ENCODE measurements at places on chromosomes 2 and 18.

- no peak for DNase-seq
Measured at GRCh38 chr18:10690366-10690765, 164.5 kb downstream of the NAPG start.

- peak; percentile 59 for DNase-seq
Measured at GRCh38 chr18:48002933-48003365, 72.5 kb upstream of the SMAD2 start.

DNA sequence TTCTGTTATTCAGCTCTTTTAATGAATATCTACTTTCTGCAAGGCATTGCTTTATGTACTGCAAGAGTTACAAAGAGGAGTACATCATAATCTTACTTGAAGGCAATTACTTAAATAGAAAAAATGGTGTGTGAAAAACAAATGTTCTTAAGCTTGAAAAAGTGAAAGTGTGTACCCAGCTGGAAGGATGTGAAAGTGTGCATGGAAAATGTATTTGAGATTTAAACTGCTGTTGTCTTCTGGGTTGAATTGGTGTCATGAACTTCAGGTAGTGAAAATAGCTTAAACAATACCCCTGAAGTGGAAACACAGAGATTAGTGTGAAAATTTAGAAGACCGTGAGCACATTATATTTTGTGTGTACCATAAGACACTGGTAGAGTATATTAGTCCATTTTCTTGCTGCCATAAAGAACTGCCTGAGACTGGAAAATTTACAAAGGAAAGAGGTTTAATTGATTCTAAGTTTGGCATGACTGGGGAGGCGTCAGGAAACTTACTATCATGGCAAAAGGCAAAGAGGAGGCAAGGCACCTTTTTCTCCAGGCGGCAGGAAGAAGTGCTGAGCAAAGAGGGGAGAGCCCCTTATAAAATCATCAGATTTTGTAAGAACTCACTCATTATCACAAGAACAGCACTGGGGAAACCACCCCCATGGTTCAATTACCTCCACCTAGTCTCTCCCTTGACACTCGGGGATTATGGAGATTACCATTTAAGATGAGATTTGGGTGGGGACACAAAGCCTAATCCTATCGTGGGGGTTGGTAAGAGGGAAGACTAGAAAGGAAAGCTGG is 38.8 kb downstream of the SCN2A start:
- DNase-seq: no peak

DNA sequence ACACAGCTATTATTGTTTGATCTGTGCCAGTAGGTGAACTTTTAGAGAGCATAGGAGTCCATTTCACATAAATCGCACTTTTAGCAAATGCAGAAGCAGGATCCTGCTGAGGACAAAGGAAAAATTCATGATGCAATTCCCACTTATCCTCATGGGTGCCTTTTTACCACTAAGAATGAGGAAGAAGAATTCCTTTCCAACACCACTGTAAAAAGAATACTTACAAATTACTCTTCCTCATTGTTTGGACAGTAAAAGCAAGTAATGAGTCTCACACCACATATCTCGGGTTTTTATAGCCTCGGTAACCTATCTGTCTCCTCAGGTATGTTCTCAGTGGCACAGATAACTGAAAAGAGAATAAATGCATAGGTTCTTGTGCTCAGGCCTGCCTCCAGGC is 238.5 kb downstream of the MTX2 start:
- no peak for DNase-seq

DNA sequence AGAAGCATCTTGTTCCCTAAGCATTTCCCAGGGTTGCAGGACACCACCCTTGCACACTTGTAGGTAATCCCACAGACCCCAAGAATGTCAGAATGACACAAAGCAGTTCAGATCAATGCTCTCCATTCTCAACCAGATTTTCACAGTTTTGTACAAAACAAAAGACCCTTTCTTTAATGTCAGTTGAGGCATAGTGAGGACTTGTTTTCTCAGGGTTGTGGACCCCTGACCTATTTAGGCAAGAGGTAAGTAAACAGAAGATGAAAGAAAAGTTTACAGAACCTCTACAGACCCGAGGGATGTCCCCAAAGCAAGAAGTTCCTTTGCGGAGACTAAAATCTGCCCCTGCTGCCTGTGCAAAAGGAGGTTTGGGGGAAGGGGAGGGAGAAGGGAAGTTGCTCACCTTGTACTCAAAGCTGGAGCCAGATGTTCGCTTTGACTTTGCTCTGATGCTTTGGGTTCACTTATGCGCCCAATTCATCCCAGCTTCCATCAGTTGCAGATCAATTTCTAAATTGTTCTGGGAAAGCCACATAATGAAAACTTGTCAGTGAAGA is 635.4 kb downstream of the EPHA4 start:
- no peak for DNase-seq

DNA sequence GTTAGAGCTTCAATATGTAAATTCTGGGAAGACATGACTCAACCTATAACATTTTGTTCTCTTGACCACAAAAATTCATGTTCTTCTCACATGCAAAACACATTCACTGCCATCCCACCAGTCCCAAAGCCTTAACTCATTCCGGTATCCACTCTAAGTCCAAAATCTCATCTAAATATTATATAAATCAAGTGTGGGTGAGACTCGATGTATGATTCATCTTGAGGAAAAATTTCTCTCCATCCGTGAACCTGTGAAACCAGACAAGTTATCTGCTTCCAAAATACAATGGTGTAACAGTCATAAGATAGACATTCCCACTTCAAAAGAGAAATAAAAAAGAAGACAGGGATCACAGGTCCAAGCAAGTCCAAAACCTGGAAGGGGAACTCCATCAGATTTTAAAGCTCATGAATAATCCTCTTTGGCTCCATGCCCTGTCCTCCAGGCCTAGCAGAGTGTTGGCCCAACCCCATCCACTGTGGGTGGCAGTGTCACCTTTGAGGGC is 101.3 kb downstream of the RAD51AP2 start:
- peak; percentile 58 for DNase-seq

DNA sequence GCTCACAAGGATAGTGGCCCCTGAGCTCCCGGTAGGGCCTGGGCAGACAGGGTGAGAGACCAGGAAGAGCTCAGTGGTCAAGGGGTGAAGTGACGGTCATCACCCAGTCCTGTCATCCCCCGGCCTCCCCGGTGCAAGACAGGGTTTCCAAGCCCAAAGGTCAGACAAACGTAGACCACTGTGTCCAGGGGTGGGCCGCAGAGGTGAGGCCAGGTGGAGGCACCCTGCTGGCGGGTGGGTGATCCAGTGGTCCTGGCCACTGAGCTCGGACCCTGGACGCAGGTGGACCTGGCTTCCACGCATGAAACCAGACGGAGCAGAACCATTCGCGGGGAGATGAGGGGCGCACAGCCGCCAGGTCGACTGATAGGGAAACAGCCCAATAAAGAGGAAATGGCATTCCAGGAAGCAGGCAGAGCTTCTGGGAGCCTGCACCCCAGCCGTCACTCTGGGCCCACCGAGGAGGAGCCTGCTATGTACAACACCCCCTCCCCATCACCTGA is 14.4 kb upstream of the SNED1 start:
- no peak for DNase-seq
